K562 (cell line): ENCODE measurements at places on chromosomes 6 and 20. TPM values are rescaled to one million over a fixed set of nuclear protein-coding genes. Genes with fewer than 3 reads are reported as not detected.
A peak's percentile ranks its signal among the peaks of the same experiment; 100 is the strongest.

The SMLR1 gene
- total RNA-seq: 0.07 TPM in 1 of 2 replicates, not detected in the other

The FAM217A gene
- total RNA-seq: not detected in 2 replicates

The CTAGE9 gene
- not detected in 2 replicates for total RNA-seq

The C20orf202 gene
- total RNA-seq: 0.11 TPM in 1 of 2 replicates, not detected in the other

The PHACTR3 gene
- total RNA-seq: not detected in 2 replicates

The AGPAT1 gene
- total RNA-seq: 107 and 109 TPM in 2 replicates

The C20orf144 gene
- total RNA-seq: 0.11 and 0.16 TPM in 2 replicates

The FUT9 gene
- not detected in 2 replicates for total RNA-seq

The SIGLEC1 gene
- 0.04 and 0.07 TPM in 2 replicates for total RNA-seq

The BPIFB2 gene
- total RNA-seq: 0.11 TPM in 1 of 2 replicates, not detected in the other

The HACE1 gene
- total RNA-seq: 10.1 and 10.3 TPM in 2 replicates

The PKIB gene
- total RNA-seq: 18.7 and 21.9 TPM in 2 replicates

GRCh38 chr6:95649451-95649850 lies 72.1 kb downstream of the MANEA start:
- H3K4me3 ChIP-seq: no peak overlapping the region
- no peaks in the 10 kb centered on the region for H3K36me3 ChIP-seq
- DNase-seq: no peak
- H3K27ac ChIP-seq: no peak overlapping the region

GRCh38 chr6:139449611-139450000 lies 75.2 kb upstream of the CITED2 start:
- H3K4me1 ChIP-seq: peaks cover under 1% of the 10 kb centered on the region; the same call in 1 of the 2 replicates
- H3K27ac ChIP-seq: peak overlapping the region; percentile 87
- H3K27me3 ChIP-seq: no peaks in the 10 kb centered on the region
- H3K4me3 ChIP-seq: no peak overlapping the region
- DNase-seq: no peak
- H3K36me3 ChIP-seq: no peaks in the 10 kb centered on the region

GRCh38 chr6:114471450-114471849 lies 128.6 kb upstream of the HS3ST5 start:
- no peak for DNase-seq
- no peaks in the 10 kb centered on the region for H3K36me3 ChIP-seq
- no peaks in the 10 kb centered on the region for H3K27me3 ChIP-seq
- no peaks in the 10 kb centered on the region for H3K4me1 ChIP-seq
- no peak overlapping the region for H3K4me3 ChIP-seq

DNA sequence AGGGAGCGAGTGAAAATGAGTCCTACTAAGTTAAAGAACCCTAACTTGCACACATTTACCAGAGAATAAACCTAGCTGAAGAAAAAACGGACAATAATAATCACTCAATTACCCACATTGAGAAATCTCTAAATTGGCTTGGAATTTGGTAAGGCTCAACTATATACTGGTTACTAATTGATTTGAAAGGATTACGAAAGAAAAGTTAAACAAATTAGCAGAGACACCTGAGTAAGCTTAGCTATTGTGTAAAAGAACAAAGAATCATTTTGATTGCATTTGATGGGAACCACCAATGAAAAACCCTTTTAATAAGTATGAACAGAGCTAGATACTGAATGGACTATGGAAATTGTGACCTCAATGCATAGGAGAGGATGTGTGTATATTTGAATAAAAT lies 118.6 kb upstream of the ADGRF1 start:
- no peaks in the 10 kb centered on the region for H3K27me3 ChIP-seq
- no peak for DNase-seq
- no peak overlapping the region for H3K4me3 ChIP-seq
- H3K36me3 ChIP-seq: no peaks in the 10 kb centered on the region
- H3K27ac ChIP-seq: no peak overlapping the region

DNA sequence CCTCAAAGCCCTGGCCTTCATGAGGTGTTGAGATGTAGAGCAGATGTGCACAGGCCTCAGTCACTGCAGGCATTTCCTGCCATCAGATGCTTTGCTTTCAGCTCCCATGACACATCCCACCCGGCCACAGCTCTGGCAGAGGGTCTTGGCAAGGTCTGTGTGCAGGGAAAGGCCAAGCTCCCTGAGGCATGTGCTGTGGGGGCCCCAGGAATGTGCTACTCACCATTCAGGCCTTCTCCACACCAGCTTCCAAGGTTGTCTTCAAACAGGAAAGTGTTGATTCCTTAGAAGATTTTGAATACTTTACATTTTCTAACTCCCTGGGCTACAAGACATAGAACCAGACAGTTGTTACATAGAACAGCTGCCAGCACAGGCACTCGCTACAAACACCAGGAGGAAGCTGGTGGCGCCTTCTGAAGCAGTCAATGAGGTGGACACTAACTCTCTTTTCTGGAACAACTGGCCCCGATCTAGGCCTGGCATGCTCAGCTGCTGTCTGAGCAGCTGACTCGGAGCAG lies 27.8 kb downstream of the CASS4 start:
- no peak overlapping the region for H3K27ac ChIP-seq
- no peak overlapping the region for H3K4me3 ChIP-seq
- H3K4me1 ChIP-seq: no peaks in the 10 kb centered on the region
- peaks cover 85% of the 10 kb centered on the region for H3K36me3 ChIP-seq
- no peak for DNase-seq

GRCh38 chr6:46821458-46821881 lies 28.3 kb downstream of the MEP1A start:
- no peak overlapping the region for H3K4me3 ChIP-seq
- H3K4me1 ChIP-seq: no peaks in the 10 kb centered on the region
- no peak overlapping the region for H3K27ac ChIP-seq
- no peaks in the 10 kb centered on the region for H3K27me3 ChIP-seq
- no peaks in the 10 kb centered on the region for H3K36me3 ChIP-seq
- DNase-seq: no peak

DNA sequence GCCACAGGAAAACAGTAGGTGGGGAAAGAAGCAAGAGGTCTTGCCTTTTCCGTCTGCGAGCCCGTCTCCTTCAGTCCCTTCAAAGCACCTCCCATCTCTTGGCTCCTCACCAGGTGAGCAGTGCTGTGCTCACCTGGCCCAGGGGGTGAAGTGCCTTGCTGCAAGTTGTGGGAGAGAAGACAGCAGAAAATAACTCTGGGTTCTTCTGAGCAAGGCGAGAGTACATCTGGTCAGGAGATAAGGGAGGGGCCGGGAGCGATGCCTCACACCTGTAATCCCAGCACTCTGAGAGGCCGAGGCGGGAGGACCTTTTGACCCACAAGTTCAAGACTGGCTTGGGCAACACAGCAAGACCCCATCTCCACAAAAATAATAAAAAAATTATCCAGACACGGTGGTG lies 35.6 kb upstream of the TGM3 start:
- H3K36me3 ChIP-seq: no peaks in the 10 kb centered on the region
- no peak overlapping the region for H3K4me3 ChIP-seq
- no peak overlapping the region for H3K27ac ChIP-seq

GRCh38 chr20:5442101-5442500 lies 125.3 kb upstream of the PROKR2 start:
- no peak overlapping the region for H3K4me3 ChIP-seq
- no peaks in the 10 kb centered on the region for H3K36me3 ChIP-seq
- no peak for DNase-seq
- H3K27me3 ChIP-seq: no peaks in the 10 kb centered on the region

GRCh38 chr20:45355209-45356084 lies 7.2 kb upstream of the SDC4 start:
- DNase-seq: no peak
- H3K27ac ChIP-seq: no peak overlapping the region
- no peaks in the 10 kb centered on the region for H3K36me3 ChIP-seq
- H3K27me3 ChIP-seq: no peaks in the 10 kb centered on the region

GRCh38 chr6:68040312-68040778 lies 594.7 kb upstream of the ADGRB3 start:
- DNase-seq: peak; percentile 74
- H3K4me1 ChIP-seq: peaks cover 4% of the 10 kb centered on the region
- H3K36me3 ChIP-seq: no peaks in the 10 kb centered on the region
- peak overlapping the region; percentile 97 for H3K27ac ChIP-seq

DNA sequence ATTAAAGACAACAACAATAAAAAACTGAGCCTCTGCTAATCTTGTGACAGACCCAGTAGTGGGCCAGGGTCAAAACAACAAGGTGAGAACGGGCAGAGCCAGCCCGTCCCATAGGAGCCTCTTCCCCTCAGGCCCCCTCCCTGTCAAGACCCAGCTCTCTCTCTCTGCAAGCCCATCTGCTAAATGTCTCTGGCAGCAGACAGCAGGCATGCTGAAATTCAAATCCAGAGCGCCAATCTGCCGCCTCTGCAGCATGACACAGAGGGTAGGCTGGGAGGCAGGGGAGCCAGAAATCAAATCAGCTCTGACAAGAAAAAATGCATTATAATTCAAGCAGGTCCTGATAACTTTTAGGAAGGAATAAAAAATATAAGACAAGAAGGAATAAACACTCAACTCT lies 26.3 kb downstream of the METTL24 start:
- H3K27me3 ChIP-seq: peaks cover 23% of the 10 kb centered on the region
- no peak overlapping the region for H3K4me3 ChIP-seq
- DNase-seq: no peak
- no peaks in the 10 kb centered on the region for H3K4me1 ChIP-seq
- H3K27ac ChIP-seq: no peak overlapping the region
